Activated T-cell treated with anti-CD3 and anti-CD28 coated beads for 1 hour (primary cell): ENCODE measurements at places on chromosomes 7 and 10.

DNA sequence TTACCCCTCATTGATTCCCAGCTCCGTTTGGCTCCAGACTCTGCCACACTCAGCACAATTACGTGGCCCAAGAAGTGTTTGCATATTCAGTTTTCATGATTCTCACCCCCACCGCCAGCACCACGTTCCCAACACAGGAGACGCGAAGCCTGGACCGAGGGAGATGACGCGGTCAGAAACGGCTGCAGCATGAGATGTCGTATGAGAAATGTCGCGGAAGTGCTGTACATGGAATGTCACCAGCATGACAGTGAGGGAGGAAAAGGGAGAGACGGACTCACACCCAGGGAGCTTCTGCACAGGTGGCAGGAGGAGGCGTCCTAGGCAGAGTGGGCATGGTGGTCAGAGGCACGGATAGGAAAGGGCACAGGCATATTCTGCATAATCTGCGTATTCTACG lies 188.3 kb downstream of the WDR37 start:
- no peak for DNase-seq

DNA sequence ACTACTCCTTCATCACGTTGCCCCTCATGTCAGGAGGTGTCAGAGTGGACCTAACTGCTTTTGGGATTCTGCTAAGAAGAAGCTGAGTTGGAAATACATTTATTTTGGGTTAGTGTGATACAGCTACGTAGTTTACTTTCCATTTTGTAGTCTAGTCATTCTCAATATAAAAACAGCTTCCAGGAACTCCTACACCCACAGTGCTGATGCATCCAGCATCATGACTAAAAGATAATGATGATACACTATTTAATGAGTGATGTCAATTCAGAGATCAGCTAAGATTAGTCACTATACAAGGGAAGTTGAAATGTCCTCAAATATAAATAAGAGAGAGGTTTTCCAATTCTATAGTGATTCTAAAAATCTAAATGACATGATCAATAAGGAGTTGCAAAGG lies 264.2 kb upstream of the SLC26A5 start:
- no peak for DNase-seq

DNA sequence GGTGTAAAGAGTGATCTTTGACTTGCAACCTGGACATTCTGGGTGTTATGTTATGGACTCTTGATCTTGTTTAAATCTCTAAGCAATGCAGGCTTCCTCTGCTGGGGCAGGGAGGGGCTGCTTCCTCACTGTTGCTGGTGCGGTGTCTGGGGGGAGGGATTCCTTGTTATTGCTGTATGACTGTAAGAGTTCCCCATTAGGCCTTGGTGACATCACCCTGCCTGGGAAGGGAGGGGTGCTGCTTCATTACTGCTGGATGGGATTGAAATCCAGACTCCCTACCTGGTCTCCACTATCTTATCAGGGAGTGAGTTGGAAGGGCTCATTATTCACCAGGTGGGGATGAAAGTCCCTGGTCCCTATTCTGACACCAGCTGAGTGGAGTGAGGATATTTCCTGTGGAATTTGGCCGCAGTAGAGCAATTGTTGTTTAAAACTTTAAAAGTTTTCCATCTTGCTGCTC lies 8.8 kb downstream of the OGDH start:
- DNase-seq: no peak

- DNase-seq: no peak
Observed at GRCh38 chr7:2140216-2141020, 92.3 kb downstream of the MAD1L1 start.

GRCh38 chr7:98085674-98086073 lies 21.0 kb upstream of the LMTK2 start:
- no peak for DNase-seq
